ENCODE measurements at places on chromosomes 7 and 10. TPM values are rescaled to one million over a fixed set of nuclear protein-coding genes. Genes with fewer than 3 reads are reported as not detected.

Gene SPDYE9
- total RNA-seq = not detected

Gene MINPP1
- total RNA-seq = 12.5 TPM

Gene FGL2
- 7.4 TPM for total RNA-seq

DNA sequence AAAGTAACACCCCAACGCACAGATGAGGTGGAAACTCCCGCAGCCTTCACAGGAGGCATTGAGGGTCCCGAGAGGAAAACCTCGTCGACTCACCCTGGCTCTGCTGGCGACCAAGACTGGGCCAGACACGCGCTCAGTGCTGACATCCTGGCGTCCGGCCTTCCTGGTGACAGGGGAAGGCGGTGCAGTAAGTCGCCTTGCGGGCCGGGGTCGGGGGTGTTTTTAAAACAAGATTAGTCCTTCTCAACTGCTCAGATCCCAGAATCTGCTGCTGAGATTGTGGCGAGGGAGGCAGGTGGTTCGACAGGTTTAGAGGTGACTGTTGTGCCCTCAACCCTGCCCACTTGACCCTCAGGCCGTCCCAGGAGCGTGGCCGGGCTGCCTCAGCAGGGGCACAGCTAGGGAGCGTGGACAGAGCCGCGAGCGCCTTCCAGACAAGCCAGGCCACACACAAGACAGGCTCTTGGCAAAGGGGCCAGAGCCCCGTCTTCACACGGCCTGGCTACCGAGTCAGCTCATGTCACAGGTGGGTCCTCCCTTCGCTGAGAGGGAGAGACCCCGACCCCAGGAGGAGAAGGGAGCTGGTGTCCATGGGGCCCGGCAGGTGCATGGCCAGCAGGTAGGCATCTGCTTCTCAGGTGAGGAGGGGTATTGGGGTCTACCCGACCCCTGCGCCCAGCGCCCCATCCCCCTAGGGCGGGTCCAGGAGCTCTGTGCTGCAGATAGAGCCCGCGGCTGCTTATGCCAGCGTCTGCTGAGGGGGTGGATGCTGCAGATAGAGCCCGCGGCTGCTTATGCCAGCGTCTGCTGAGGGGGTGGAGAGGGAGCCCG lies 81.6 kb downstream of the DNAJB6 start:
- DNase-seq = no peak

DNA sequence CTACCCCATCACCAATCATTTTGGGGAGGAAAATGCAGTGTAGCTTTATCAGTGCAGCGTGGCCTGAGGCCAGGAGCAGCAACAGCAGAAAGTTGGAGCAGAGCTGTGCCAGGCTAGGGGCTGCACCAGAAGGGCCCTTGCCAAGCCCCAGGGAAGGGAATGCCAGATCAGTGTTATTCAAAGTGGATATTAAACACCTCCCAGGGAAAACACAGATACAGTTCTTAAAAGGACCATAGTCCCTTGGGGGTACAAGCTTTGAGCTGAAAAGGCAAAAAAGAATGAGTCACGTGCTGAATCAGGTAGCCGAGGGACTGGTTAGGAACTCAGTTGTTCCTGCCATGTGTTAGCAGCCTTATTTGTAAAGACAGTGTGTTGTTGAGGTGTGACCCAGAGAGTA lies 54.0 kb downstream of the GSDME start:
- DNase-seq = no peak

GRCh38 chr10:112519133-112519761 lies 72.2 kb downstream of the VTI1A start:
- no peak for DNase-seq

- no peak for DNase-seq
Observed at GRCh38 chr7:4109481-4110110, 572.5 kb upstream of the FOXK1 start.

GRCh38 chr10:71213761-71214440 lies 1.5 kb downstream of the UNC5B start:
- no peak for DNase-seq

GRCh38 chr10:126209451-126209850 lies 178.8 kb downstream of the ADAM12 start:
- no peak for DNase-seq

GRCh38 chr10:46328853-46329689 lies 42.3 kb downstream of the ANTXRL start:
- DNase-seq = peak; percentile 74

DNA sequence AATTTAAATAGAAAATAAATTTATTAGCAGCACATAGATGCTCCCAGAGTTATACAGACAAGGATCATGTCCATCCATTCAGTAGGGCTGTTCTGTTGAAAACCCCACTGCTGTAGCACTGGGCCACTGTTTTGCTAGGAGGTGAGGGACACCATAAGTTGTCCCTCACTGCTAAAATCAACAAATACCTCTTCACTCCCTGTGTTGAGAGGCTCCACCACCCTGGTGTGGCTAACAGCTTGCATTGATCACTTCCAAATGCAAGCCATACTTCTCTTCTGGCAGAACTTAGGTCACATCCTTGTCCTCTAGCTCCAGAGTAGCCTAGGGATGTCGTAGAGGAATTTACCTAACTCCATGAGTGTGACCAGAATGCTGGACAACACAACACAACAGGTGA lies 55.4 kb downstream of the MDFIC start:
- DNase-seq = no peak

DNA sequence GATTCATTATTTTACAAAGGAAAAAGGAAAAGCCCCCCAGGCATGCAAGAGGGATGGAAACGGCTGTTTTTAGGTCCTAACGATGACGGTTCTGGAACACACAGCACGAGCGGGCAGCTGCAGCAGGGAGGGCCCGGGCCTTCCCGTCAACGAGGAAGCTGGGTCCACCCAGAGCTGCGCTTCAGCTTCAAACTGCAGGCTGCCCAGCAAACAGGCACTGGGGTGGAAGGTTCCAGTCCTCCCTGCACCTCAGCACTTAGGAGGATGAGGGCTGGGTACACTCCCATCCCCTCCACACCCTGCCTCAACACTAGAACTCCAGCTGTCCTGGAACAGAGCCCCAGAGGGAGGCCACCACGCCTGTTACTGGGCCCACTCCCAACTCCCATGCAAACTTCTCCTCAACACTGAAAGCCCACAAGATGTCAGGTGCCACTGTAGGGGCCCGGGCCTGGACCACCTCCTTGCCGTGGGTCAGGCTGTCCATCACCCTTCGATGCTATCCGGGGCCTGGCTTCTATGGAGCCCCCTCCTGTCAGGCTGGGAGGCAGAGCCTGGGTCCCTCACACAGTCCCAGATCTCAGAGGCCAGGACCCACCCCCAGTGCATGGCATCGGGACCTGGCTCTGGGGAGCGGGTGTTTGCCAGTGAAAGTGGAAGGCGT lies 33.0 kb downstream of the PAPOLB start:
- no peak for DNase-seq

- no peak for DNase-seq
Observed at GRCh38 chr10:102691285-102692066, 22.7 kb downstream of the ARL3 start.
